ENCODE measurements at places on chromosomes 7 and 10. TPM values are rescaled to one million over a fixed set of nuclear protein-coding genes. Genes with fewer than 3 reads are reported as not detected.

DNA sequence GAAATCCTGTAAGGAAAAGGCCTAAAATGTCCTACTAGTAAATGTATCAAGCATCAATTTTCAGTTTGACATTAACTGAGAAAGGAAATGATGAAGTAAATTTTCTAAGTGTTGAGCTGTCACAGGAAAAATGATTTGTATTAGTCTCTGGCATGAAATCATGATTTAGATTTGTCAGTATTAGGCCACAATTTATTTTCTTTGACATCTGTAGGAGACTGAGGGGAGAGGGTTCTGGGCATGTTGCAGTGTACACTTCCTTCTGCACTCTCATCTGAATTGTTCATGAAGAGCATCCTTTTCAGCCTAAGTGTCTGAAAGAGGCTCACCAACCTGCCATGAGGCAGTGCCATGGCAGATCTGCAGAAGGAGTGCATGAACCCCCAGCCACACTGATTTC lies 15.9 kb downstream of the ADRB1 start:
- H3K4me1 ChIP-seq = peaks cover 15% of the 10 kb centered on the region
- H3K27ac ChIP-seq = no peak overlapping the region
- H3K36me3 ChIP-seq = no peaks in the 10 kb centered on the region
- no peaks in the 10 kb centered on the region for H3K27me3 ChIP-seq
- no peak for DNase-seq

DNA sequence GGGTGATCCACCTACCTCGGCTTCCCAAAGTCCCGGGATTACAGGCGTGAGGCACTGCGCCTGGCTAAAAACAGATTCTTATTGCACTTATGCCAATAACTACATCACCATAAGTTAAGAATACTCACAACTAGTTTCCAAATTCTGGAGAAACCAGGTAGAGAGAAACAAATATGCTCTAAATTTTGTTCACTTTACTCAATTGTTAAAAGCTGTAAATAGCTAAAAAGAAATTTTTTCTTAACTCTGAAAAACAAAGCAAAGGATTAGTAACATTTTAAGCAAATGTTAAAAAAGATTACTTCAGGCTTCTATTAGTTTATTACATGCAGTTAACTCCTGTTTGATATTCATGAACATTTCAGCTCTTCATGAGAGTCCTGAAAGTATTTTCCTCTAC lies 28.3 kb upstream of the ZMIZ2 start:
- DNase-seq = no peak
- H3K27me3 ChIP-seq = no peaks in the 10 kb centered on the region
- no peak overlapping the region for H3K4me3 ChIP-seq

DNA sequence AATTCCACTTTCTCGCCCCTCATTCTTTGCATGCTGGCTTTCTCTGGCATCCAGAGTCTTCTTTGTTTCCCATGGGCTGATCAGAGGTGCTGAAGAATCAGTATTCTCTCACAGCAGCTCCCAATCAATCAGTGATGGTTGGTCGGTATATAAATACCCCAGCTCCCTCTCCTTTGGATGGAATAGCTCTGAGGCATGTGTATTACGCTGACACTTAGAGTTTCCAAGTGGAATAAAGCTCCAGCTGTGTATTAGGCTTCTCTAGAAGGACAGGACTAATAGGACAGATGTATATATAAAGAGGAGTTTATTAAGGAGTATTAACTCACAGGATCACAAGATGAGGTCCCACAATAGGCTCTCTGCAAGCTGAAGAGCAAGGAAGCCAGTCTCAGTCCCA lies 218.3 kb upstream of the GRB10 start:
- DNase-seq = no peak
- no peaks in the 10 kb centered on the region for H3K27me3 ChIP-seq
- H3K4me1 ChIP-seq = no peaks in the 10 kb centered on the region
- no peaks in the 10 kb centered on the region for H3K36me3 ChIP-seq

GRCh38 chr7:108227366-108227765 lies 97.2 kb upstream of the LAMB4 start:
- DNase-seq = no peak
- H3K27ac ChIP-seq = no peak overlapping the region
- no peaks in the 10 kb centered on the region for H3K27me3 ChIP-seq

GRCh38 chr7:35498416-35498815 lies 196.5 kb downstream of the HERPUD2 start:
- H3K36me3 ChIP-seq = no peaks in the 10 kb centered on the region
- no peak overlapping the region for H3K27ac ChIP-seq
- H3K27me3 ChIP-seq = no peaks in the 10 kb centered on the region

DNA sequence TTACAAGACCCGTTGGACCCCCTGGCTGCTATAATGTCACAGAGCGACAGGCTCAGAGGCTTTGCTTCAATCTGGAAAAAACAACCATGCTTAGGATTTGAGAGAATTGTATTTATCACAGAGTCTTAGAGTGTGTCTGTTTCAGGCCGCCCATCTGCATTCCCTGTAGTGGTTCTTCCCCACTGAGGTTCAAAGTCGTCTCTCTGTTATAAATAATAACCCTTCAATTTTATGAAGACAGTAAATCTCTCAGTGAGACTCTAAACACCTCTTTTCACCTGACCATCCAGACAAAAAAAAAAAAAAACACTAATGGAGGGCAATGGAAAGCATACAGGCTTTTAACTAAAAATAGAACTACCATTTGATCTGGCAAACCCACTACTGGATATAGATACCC lies 565.4 kb upstream of the AUTS2 start:
- no peak overlapping the region for H3K27ac ChIP-seq
- no peaks in the 10 kb centered on the region for H3K36me3 ChIP-seq
- no peak for DNase-seq

The C10orf67 gene
- 0.27 TPM for total RNA-seq

The OR6B1 gene
- not detected for total RNA-seq

The FBXO24 gene
- total RNA-seq = 0.19 TPM

The NRP1 gene
- 27.7 TPM for total RNA-seq
